ENCODE measurements at places on chromosomes 7 and 10.
A peak's percentile ranks its signal among the peaks of the same experiment; 100 is the strongest.

- no peaks in the 10 kb centered on the region for H3K4me1 ChIP-seq
- no peak for DNase-seq
- no peak overlapping the region for H3K4me3 ChIP-seq
- H3K27me3 ChIP-seq: no peaks in the 10 kb centered on the region
Measured at GRCh38 chr7:90761584-90761983, 165.5 kb downstream of the CDK14 start.

DNA sequence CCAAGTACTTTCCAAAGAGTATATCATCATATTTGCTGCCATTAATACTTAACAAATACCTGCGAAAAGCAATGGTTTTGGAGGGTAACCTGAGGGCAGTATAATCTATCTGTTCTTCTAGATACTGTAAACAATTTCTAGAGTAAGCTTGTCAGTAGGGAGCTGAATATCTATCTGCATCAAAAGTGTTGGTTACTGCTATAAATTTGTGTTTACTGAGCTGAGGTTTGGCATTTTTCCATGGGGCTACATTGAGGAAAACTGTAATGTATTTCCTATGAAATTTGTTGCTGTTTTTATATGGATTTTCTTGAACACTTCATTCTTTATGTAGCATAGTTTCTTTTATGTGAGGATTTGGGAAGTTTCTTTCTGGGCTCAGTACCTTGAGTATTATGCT lies 913.4 kb downstream of the CNTNAP2 start:
- H3K4me3 ChIP-seq: no peak overlapping the region
- no peaks in the 10 kb centered on the region for H3K27me3 ChIP-seq
- H3K36me3 ChIP-seq: no peaks in the 10 kb centered on the region
- H3K27ac ChIP-seq: no peak overlapping the region

GRCh38 chr7:105715528-105715927 lies 134.2 kb upstream of the EFCAB10 start:
- H3K36me3 ChIP-seq: peaks cover 16% of the 10 kb centered on the region
- H3K27ac ChIP-seq: no peak overlapping the region
- DNase-seq: no peak
- no peak overlapping the region for H3K4me3 ChIP-seq

DNA sequence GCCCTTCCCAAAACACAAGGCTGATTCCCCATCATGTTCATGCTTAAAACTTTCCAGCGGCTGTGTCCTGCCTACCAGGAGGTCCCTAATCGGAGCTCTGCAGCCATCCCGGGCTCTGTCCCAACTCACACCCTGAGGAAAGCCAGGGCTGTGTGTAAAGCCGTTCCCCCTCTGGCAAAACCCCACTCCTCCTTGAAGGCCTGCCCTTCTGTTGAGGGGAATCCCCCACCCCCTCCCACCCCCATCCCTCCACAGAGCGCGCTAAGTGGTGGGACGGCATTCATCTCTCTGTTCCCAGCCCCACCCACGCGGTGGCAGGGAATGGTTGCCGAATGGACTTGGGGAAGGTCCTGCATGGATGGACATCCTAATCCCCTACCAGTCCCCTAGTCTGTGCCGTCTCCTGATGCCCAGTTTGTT lies 667 bp upstream of the TMEM120A start:
- DNase-seq: no peak
- H3K4me3 ChIP-seq: peak overlapping the region; percentile 65
- H3K36me3 ChIP-seq: peaks cover 16% of the 10 kb centered on the region
- no peak overlapping the region for H3K27ac ChIP-seq
- H3K27me3 ChIP-seq: no peaks in the 10 kb centered on the region

DNA sequence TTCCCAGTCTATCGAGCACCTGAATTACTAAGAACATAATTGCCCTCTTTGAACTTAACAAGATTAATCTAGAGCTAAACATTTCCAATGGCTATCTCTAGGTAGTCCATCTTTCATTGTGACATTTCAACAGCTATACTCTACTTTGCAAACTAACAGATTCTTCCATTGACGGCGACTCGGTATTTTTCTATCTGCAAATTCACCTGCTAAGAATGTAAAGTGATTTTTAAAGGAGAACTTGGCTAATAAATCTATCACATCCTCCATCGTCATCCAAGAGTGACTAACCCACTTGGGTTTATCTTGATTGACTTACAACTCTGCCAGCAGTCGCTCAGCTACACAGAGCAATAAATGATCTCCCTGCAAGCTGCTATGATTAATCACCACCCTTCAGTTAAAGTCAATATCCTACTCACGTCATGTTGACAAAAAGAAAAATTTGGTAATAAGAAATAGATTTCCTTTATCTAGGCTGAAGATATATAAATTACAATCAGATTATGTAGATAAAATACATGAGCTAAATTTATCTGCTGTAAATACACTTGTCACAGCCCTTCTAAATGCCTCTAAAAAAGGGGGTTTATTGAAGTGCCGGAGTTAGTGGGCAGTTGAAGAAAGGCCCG lies 99.5 kb downstream of the SFMBT2 start:
- H3K4me1 ChIP-seq: peaks cover 49% of the 10 kb centered on the region
- peaks cover 69% of the 10 kb centered on the region for H3K36me3 ChIP-seq
- no peak overlapping the region for H3K27ac ChIP-seq
- H3K27me3 ChIP-seq: no peaks in the 10 kb centered on the region
- no peak overlapping the region for H3K4me3 ChIP-seq
- no peak for DNase-seq

GRCh38 chr7:122886357-122887081 lies at the start of gene CADPS2:
CADPS2 (minus strand) TSS chr7:122886460; CDS start chr7:122886337, 123 bp downstream.
- DNase-seq: peak; percentile 30
- peaks cover 58% of the 10 kb centered on the region for H3K27me3 ChIP-seq
- H3K4me1 ChIP-seq: peaks cover 5% of the 10 kb centered on the region

DNA sequence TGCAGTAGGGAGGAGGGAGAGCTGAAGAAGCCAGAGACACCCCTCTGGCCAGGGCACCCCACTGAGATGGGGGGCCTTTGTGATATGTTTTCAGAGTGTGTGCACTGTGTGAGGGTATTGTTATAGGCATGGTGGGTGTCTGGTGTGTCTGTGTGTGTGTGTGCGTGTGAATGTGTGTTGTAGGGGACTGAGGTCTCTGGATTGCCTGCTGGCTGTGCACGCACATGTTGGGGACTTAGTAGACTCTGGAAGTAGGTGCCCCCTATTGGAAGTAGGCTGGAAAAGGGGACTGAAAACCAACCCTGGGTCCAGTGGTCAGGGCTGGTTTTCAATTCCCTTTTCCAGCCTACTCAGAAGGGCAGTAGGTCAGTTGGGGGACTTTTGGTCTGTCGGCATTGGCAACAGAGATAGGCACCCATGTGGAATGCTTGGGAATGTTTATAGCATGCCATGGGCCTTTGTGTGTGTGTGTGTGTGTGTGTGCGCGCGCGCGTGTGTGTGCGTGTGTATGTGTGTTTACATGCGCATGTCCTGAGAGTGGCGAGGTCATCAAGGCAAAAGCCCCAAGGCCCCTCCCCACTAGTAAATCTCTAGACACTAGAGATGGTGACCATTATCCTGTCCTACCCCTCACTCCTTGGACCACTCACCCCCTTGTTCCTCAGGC lies 78.8 kb downstream of the HIF1AN start:
- H3K36me3 ChIP-seq: no peaks in the 10 kb centered on the region
- no peak overlapping the region for H3K4me3 ChIP-seq
- peaks cover 58% of the 10 kb centered on the region for H3K27me3 ChIP-seq
- no peaks in the 10 kb centered on the region for H3K4me1 ChIP-seq

GRCh38 chr10:48599830-48600134 lies 5.1 kb downstream of the ARHGAP22 start:
- no peak overlapping the region for H3K4me3 ChIP-seq
- no peaks in the 10 kb centered on the region for H3K4me1 ChIP-seq
- peaks cover 17% of the 10 kb centered on the region for H3K27me3 ChIP-seq
- no peak overlapping the region for H3K27ac ChIP-seq
- H3K36me3 ChIP-seq: no peaks in the 10 kb centered on the region

GRCh38 chr7:92695308-92696261 lies 105.4 kb upstream of the FAM133B start:
- no peak for DNase-seq
- peak overlapping the region; percentile 45 for H3K4me3 ChIP-seq
- peak overlapping the region; percentile 63 for H3K27ac ChIP-seq
- peaks cover 30% of the 10 kb centered on the region for H3K36me3 ChIP-seq
- no peaks in the 10 kb centered on the region for H3K27me3 ChIP-seq
- peaks cover 32% of the 10 kb centered on the region for H3K4me1 ChIP-seq

DNA sequence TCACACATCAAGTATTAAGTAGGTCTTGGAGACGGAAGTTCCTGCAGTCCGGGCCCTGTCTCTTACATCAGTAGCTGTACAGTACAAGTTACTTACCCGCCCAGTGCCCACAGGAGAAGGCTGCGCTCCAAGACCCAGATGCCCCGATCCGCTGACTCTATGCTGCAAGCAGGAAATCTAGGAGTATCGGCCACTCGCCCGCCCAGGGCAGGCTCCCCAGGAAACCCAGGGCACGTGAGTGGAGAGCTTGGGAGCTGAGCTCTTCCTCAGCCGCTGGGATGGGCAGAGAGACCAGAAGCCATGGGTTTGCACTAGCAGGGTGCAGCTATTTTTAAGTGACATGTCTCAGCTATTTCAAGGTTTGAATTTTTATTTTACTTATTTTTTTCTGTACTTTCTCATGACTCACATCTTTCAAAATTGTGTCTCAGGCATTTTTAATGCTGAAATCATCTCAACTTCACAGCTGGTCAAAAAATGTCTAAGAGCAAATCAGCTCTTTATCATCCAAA lies 1.9 kb upstream of the GPER1 start:
- peaks cover 9% of the 10 kb centered on the region for H3K4me1 ChIP-seq
- no peak overlapping the region for H3K4me3 ChIP-seq
- H3K27ac ChIP-seq: no peak overlapping the region
- H3K36me3 ChIP-seq: no peaks in the 10 kb centered on the region

All from activated naive CD8-positive, alpha-beta T cell treated with anti-CD3 and anti-CD28 coated beads for 36 hours (primary cell).